AG08395 (cell line): ENCODE measurements at places on chromosomes 11 and 22.

- no peak for DNase-seq
Measured at GRCh38 chr11:46917762-46918082, 628 bp downstream of the LRP4 start.

- no peak for DNase-seq
Measured at GRCh38 chr11:69394869-69395246, 86.6 kb upstream of the LINC01488 start.

GRCh38 chr11:19963697-19964387, 196.4 kb downstream of the DBX1 start:
- DNase-seq, result no peak

GRCh38 chr11:130999992-131000770, 83.9 kb upstream of the SNX19 start:
- DNase-seq, result peak; percentile 69

DNA sequence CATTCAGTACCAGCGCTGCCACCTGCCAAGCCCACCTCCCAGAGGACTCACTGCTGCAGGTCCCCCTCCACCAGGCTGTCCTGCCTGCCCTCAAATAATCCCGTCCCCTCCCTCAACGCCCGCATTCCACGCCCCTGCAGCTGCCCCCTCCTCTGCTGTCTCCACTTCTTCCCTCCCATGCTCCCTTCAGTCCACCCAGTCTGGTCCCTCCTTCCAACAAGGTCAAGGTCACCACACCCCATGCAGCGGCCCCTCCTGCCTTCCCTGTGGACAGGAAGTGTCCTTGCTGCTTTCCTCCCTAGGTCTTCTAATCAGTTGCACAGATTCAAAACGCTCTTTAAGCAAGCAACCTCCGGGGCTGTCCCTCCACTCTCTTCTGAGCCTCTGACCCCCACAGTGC, 12.1 kb downstream of the MACROD1 start:
- DNase-seq, result no peak

- DNase-seq, result no peak
Measured at GRCh38 chr11:59225017-59225416, 12.3 kb upstream of the MPEG1 start.

DNA sequence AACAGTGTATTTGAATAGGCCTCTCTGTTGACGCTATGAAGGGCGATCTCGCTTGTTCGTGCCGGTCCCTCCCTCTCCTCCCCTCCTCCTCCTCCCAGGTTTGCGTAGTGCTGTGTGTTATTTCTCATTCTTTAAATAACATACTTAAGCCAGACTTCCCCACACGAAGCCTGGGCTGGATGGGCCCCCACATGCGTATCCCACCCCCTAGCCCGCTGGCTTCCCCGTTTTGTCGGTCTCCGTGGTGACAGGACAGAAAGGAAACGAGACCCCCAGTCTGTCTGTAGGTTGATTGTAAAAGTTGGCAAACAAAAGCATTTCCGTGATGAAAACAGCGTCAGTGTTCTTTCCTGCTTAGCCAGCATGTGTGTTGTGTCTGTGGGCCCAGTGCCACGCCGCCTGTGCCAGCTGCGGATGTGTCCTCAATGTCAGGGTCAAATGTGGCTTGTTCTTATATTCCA, 27.3 kb downstream of the FAM118A start:
- peak; percentile 45 for DNase-seq

GRCh38 chr11:20821046-20821445, 151.7 kb downstream of the NELL1 start:
- DNase-seq, result no peak

GRCh38 chr22:47038206-47038835, 275.9 kb downstream of the TBC1D22A start:
- DNase-seq, result no peak

DNA sequence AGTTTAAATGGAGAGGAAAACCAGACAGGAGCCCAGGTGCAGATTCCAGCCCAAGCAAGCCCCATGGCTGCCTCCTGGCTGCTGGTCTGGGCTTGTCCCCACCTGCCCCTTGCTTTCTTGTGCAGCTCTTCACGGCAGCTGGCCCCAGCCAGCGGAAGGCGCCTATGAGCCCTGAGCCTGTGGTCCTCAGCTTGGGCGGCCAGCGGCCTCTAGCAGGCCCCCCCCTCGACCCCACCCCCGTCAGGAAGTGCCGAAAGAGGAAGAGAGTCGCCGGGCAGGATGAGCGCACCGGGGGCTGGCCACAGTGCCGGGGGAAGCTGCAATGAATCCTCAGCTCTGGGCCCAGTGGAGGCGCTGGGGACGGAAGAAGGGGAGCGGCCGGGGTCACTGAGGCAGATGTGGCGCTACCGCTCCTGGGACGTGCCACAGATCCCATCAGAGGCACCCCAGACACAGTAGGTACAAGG, 2.1 kb upstream of the DGKZ start:
- no peak for DNase-seq

- peak; percentile 45 for DNase-seq
Measured at GRCh38 chr11:112172362-112172994, 2.8 kb upstream of the BCO2 start.

- DNase-seq, result no peak
Measured at GRCh38 chr11:93113824-93114223, 84.0 kb downstream of the SLC36A4 start.
